8988T (cell line): ENCODE measurements at places on chromosomes 2 and 18.

DNA sequence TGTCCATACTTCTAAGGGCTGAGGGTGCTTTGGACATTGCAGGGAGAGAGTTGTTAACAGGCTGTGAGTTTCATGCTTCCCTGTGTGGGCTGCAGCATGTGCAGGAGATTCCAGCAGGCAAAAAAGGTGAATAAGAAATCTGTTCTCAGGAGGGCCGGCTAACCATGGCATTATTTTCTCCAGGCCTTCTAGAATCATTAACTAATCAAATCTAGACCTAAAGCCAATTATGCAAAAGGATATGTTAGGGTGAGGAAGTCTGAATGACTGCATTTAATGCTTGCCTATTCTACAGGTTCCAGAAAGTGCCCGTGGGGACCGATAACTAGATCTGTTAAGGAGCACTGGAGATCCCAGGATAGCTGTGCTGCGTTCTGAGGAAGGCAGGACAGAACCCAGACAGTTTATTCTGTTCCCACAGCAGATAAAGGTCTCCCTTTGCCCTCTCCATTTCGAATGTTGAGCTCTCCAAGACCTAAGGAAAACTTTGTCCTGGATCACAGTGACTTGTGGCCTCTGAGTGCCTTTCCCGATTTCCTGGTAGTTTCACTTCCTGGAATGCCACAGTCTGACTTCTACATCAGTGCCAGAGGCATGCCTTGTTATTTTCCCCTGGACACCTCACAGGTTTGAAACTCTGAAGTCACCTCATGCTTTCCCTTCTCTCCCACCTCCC lies 50.0 kb upstream of the ZFP36L2 start:
- DNase-seq, result no peak

DNA sequence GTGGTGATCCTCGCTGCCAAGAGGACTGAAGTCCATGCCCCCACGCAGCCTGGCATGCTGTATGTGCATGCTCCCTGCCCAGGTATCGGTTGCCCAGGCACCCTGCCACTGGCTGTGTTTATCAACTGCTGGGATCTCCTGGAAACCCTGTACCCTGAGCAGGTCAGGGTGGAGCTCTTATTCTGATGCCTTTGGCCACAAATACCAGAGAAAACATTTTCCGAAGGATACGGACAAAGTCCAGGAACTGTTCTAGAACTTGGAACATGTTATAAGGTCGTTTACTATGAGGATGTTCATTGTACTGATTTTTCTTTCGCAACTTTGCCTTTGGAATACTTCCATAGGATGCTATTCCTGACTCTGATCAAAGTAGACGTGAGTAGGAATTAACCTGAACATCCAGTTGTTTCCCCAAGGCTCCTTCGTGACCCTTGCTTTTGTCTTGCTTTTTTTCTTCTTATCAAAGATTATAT lies 55.2 kb downstream of the TMEM17 start:
- no peak for DNase-seq

DNA sequence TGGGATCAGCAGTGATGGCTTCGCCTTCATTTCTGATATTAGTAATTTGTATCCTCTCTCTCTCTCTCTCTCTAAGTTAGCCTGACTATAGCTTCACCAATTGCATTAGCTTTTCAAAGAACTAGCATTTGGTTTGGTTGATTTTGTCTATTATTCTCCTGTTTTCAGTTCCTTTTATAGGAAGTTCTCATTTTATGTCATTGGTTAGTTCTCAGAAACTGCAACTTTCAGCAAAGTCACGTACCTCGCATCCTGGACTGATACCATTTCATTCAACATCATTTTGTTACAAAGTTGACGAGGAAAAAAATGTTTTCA lies 450.8 kb downstream of the EIPR1 start:
- no peak for DNase-seq

GRCh38 chr2:120262761-120263428 lies 10.2 kb downstream of the RALB start:
- DNase-seq, result no peak

DNA sequence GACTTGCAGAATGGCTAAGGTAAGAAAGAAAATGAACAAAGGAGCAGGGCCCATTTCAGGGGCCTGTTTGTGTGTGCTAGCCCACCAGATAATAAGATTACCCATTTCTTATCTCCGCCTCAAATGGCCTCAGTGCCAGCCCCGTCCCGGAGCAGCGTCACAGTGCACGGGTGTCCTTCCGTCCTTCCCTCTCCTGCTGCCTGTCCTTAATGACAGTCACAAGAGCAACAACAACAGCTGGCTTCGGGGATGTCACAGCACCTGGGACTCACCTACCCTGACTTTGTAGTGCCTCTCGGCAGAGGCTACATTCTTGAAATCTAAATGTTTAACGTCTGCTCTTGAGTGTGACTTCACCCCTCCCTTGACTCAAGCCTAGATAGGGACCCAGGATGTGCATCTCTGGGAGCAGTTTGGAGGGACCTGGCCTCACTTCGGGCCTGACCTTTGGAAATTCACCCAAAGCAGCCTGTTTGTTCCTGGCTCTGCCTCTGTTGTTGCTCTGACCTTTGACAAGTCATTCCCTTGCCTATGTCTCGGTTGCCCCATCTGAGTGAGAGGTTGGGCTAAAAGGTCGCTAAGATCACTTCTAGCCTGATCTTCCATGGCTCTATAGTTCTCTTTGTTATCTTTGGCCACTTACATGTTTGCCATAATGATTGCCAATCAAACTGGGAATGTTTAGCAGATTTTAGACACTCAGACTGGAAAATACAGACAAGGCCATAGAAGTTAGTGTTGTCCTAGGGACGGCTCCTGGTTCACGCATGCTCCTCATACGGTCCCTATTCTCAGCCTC lies 122.5 kb downstream of the KLHL29 start:
- no peak for DNase-seq

DNA sequence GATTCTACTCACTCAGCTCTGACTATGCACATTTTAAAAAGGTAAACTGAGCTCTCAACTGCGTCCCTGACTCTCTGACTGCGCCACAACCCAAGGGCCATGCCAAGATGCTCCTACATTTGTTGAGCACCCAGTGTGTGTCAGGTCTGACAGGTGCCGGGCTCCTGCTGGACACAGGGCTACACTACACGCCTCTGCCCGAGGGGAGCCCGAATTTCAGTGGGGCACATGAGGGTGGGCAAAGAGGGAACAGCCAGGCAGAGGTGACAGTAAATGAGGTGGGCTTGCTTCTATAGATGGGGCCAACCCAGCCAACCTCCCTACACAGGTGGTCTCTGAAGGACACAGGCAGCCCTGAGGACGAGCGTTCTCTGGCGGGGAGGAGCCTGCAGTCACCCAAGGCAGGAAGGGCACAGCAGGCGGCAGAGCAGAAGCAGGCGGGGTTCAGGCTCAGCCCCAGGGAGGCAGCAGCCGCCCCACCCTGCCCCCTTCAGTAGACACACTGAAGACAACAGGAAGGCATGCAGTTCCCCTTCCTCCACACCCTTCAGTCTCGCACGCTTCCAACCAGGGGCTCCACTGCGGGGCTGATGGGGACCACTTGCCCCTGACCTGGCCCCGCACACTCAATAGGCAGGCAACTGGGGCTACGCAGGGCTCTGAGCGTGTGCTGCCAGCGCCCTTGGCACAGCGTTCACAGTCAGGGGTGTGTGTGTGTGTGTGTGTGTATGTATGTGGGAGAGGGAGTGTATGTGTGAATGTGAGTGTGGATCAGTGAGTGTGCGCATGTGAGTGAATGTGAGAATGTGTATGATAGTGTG lies 98.4 kb downstream of the UXS1 start:
- DNase-seq, result no peak

GRCh38 chr18:39037925-39038324 lies 1472.3 kb upstream of the CELF4 start:
- no peak for DNase-seq

- DNase-seq, result no peak
These were observed 591.2 kb downstream of the RNF144A start for GRCh38 chr2:7508296-7508943.

DNA sequence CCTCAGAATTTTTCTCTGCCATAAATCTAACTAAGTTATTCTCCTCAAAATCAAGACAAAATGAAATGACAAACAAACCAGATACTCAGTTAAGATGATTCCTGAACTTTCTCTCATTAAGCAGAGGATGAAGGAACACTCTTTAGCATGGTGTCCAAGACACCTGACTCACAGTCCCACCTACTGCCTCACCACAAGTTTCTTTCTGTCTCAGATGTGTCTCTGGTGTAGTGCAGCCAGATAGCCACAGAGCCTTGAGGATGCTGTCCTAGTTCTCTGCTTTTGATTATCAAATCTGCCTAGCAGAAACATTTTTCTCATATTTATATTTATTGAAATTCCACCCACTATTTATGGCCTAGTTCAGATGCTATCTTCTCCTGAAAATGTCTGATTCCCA lies 103.6 kb upstream of the TMEM200C start:
- DNase-seq, result no peak

DNA sequence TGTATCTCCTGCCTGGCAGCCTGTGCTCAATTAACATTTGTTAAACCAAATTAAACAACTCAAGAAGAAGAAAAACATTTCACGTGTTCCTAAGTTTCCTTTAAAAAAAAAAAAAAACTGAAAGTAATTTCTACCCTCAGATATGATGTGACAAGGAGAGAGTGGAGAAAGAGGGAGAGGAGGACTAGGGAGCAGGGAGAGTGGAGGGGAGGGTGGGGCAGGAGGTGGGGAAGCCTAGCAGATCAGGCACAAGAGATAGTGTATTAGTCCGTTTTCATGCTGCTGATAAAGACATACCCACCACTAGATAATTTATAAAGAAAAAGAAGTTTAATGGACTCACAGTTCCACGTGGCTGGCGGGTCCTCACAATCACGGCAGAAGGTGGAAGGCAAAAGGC lies 46.4 kb downstream of the CYP1B1 start:
- no peak for DNase-seq

DNA sequence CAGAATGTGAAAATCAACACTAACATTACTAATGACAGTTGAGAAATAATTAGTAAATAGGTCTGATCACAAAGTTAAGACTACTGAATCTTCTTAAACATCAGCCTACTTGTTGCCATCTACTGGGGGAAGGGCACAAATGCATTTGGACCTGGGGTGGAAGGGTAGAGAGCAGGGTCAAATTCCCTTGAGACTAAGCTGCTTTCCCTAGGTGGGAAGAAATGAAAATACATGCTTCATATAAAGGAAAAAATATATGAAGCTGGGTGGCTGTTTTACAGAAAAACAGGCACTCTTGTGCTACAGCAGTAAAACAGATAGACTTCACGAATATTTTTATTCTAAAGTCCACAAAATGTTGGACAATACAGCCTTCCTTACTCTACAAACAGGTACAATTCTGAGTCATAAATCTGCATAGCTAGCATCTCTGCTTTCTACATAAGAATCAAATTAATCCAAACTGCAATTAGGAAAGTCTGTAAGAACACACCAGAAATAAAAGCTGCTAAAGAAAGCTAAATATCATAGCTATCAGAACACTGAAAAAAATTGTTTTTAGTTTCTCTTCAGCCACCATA lies 10.9 kb downstream of the TRIP12 start:
- no peak for DNase-seq

- DNase-seq, result no peak
These were observed 131.4 kb downstream of the VWC2L start for GRCh38 chr2:214542295-214542694.

DNA sequence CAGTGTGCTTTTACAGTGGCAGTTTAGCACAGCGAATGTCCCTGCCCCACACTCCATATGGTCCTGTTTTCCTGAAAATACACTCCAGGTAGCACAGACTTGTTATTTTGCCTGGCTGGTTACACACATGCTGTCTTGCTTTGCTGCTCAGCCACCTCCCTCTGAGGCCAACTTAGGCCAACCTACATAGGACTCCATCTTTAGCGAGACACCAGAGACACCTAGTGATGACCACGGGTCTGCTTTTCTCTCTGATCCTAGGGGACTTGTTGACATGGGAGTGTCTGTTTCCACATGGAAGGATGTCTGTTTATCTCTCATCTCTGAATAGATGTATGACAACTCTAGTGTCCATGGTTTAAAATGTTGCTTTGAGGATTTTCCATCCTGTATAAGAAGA lies 43.3 kb downstream of the PLEKHB2 start:
- no peak for DNase-seq
